ENCODE measurements at places on chromosomes 5 and 9.
A peak's percentile ranks its signal among the peaks of the same experiment; 100 is the strongest.

DNA sequence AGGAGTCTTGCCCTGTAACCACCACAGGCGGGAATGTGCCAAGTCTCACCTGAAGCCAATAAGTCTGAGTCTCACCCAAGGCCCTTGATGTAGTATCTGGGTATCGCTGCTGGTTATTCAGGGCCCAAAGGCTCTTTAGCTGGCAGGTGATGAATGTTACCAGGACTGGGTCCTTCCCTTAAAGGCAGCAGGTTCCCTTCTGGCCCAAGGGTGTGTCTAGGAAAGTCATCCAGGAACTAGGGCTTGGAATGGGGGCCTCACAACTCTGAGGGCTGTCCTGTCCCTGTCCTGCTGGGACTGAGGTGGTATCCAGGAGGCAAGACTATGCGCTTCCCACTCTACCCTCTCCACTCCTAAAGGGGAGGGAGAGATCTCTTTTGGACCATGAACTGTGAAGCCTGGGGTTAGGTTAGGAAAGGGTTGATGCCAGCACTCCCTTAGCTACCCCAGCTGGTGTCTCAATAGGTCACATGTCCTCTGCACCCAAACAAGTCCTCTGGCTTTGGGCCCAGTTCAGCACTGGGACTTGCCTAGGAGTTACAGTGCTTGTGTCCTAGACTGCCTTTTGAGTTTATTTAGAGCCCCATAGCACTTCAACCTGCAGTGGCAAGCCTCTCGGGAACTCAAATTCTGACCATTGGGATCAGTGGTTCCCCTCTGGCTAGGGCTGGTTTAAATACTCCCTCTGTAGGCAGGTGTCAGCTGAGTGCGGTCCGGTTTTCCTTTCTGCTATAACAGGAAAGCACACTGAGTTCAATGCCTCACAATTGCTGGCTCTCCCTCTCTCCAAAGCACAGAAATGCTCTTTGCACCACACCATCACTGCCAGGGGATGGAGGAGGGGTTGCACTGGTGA is 22.5 kb upstream of the RANBP3L start:
- DNase-seq: no peak

DNA sequence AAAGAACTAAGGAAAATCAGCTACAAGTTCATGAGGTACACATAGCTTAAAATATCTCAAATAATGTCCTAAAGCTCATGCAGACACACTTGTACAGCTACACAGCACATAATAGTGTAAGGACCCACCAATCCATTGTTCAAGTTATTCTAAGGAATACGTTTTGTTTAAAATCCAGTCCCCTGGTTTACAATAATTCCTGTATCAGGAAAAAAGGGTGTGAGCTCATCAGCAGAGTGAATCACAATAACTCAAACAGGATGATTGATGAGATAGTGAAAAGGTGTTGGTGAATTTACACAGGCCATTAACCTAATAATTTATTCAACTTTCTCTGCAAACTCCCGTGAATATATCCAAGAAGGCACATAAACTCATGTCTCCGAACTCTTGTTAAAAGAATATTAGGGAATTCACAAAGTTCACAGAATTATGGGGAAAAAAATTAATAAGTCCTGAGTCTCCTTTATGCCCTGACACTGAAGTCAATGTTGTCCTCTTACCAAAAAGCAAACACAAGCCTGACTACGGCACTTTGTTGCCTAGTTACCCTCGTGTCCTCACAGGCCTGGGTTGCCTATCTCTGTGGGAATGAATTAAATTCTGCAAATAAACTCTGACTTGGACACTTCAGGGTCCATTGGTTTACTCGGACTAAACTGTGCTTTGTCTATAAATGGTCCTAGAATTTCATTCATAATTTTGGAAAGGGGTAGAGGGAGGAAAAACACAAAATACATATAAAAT is 142.8 kb upstream of the PDE4D start:
- DNase-seq: no peak

- no peak for DNase-seq
These were observed 8.6 kb downstream of the TGFBR1 start for GRCh38 chr9:99113414-99114048.

DNA sequence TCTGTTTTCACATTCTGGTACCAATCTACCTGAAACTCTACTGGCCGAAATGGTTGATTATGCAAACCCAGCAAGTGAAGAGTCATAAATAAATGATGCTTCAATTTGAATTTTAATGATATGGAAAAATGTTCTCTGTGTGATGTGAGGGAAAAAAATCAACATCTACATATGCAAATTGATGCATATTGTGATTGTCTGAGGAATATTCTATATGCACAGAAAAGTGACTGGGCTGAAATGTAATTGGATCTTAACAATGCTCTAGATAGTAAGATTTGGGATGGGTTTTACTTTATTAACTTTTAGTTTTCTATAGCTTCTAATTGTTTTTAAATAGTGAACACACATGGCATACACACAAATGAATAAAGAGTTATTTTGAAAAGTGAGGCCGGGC is 25.0 kb upstream of the SLC9A3 start:
- DNase-seq: no peak

DNA sequence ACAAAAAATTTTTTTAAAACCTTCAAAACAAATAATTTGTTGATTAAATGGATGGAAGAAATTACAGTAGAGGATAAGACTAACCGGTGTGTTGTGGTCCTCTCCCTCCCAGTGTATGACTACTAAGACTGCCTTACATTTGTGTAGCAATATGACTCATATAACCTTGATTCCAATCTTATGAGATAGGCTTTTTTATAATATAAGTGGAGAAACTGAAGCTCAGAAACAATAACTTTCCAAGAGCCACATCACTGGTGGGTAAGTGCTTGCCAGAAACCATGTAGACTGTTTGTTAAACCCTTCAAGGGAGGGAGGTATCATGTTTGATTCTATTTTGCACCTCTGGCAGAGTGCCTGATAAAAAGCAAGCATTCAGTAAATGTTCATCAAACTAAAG is 47.5 kb downstream of the NLN start:
- DNase-seq: no peak

GRCh38 chr9:12972608-12973589 is 198.1 kb downstream of the LURAP1L start:
- no peak for DNase-seq

- no peak for DNase-seq
These were observed 101.8 kb downstream of the SPRY4 start for GRCh38 chr5:142222866-142223558.

GRCh38 chr9:121071756-121072421 is 2.9 kb upstream of the CNTRL start:
- peak; percentile 55 for DNase-seq

DNA sequence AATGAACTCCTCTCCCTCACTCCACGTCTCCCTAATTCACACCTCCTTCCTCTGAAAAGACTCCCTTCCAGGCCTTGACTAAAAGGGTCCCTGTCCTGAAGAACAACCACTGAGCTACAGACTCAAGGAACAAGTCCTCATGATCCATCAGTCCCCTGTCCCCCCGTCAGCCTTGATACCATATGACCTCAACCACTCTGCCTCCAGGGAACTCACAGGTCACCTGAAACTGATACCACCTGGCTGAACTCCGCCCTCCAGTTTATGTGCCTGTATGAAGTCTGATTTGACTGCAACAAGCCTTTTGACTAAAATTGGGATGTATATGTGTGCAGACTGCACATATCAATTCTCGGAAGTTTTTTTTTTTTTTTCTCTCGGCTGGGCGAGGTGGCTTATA is 88.7 kb downstream of the UGCG start:
- DNase-seq: no peak

GRCh38 chr9:18606846-18607245 is 132.9 kb downstream of the ADAMTSL1 start:
- no peak for DNase-seq

DNA sequence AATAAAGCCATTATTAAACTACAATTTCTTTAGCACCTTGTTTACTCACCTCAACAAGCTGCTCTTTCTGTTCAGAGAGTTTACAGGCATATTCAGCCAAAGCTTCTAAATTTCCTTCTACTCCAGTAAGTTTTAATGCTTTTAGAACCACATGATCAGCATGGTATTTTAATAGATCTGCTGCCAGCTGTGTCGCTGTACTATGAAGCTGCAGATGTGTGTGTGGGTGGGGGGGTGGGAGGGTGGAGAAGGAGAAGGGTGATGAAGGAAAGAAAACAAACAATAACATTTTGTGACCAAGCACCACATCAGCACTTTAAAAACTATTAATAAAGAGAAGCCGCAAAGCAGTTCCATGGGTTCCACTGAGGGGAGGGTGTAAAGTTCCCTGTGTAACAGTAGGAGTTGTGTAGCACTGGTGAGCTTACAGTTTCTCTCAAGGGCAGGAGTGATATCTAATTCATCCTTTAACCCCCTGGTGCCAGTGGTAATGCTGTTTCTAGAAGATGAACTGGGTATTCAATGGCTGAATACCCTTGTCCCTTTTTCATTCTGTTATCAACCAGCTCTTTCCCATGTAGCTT is 38.5 kb downstream of the ABITRAM start:
- no peak for DNase-seq

DNA sequence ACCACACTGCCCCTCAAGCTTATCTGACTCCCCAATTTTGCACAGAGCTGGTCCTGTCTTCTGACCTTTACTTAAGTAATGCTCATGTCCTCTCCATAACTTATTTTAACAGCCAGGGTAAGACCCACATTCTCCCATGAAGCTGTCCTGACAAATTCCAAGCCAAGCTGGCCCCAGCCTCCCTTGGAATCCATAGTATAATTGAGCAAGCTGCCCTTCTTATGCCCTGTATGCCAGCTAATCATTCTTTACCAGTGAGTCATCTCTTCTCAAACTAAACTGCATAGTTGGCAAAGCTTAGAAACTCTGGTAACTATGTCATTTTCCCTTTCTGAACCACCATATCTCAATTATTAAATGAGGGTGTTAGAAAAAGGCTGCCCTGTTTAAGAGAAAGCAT is 92.4 kb downstream of the NFIB start:
- DNase-seq: no peak

DNA sequence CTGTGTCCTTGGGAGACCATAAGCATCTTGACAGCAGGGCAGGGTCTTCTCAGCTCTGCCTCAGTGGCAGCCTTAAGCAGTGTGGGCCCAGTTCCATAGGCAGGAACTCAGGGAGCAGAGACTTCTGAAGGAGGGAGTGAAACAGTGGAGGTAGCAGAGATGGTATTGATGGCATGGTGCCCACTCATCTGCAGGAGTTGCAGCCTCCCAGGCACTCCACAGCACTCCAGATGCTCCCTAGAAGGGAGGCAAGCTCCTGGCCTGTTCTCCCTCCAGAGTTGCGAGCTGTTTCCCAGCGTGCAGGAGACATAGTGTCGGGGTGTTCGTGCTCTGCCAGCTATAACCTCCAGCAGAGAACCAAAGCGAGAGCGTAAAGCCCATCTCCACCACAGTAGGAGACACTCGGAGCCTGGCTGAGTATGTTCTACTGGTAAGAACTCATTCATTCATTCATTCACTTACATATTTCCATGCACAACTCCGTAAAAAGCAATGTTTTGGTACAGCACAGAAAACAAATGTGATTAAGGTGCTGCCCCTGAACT is 31.4 kb upstream of the UNC5A start:
- DNase-seq: no peak

DNA sequence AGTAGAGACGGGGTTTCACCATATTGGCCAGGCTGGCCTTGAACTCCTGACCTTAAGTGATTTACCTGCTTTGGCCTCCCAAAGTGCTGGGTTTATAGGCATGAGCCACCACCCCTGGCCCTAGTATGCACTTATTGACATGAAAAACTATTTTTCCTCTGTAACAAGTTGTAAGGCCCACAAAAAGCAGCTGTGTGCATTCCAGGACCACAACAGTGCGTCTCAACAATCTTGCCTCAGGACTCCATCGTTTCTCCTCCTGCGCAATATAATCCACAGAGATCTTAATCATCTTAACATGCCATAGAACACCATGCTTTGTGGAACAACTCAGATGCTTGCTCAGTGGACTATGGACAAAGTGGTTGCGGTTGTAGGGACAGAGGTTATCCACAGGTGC is 10.2 kb downstream of the OR2V1 start:
- DNase-seq: no peak

- no peak for DNase-seq
These were observed 2.6 kb upstream of the FOXB2 start for GRCh38 chr9:77016526-77017504.

DNA sequence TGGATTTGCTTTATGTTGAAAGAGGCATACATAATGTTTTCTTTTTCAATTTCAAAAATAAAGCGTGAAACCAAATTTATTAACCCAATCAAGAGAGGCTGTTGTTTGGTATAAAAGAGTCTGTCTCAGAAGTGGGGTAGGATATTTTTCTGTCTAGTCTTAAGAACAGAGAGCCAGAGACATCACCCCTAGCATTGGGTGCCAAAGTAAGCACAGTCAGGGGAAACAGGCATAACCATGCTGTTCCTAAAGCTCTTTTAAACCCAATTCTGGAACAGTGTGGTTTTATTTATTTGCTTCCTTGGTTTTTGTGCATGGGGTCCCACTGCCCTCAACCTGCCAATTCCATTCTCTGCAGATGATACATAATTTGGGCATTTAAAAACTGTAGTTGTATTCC is 88.2 kb downstream of the UBE2R2 start:
- no peak for DNase-seq

DNA sequence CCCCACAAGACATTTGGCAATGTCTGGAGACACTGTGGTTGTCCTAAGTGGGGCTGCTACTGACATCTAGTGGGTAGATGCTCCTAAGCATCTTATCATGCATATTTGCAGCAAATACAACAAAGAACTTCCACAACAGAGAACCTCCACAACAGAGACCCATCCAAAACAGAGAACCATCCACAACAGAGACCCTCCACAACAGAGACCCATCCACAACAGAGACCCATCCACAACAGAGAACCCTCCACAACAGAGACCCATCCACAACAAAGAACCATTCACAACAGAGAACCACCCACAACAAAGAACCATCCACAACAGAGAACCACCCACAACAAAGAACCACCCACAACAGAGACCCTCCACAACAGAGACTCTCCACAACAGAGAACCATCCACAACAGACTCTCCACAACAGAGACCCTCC is 32.8 kb downstream of the ARPC5L start:
- DNase-seq: peak; percentile 61

- DNase-seq: no peak
These were observed 104.2 kb downstream of the RAPGEF6 start for GRCh38 chr5:131530706-131531331.

DNA sequence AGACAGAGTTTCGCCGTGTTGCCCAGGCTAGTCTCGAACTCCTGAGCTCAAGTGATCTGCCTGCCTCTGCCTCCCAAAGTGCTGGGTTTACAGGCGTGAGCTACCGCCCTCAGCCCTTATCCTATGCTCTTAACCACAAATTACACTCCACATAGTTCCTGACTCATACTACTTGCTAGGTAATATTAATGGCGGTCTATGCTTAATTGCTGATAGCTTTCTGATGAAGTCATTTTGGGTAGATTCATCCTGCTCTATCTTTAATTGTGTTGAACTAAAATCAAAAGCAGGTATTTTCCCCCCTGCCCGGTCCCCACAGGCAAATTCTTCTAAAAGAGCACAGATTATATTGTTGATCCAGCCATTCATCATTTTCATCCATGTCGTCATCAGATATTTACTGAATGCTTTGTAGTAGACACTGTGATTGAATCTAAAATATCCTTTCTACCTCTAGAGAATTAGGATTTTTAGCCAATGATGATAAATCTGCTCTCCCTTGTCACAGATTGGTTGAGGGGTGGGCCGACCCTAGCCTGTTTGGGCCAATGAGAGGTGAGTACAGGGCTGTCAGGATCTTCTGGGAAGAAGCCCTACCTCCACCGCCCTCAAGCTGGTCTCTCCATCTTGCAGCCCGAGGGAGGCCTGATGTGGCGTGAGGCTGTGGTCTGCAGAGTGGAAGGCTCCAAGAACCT is 144.8 kb downstream of the NR3C1 start:
- DNase-seq: no peak

GRCh38 chr9:80491086-80491696 is 919.4 kb downstream of the TLE4 start:
- DNase-seq: no peak

GRCh38 chr5:11385251-11385900 is 518.9 kb downstream of the CTNND2 start:
- no peak for DNase-seq

Measured in CD4-positive, alpha-beta T cell treated with Interleukin-2 at 100 ng/mL for 4 hours (primary cell).